ENCODE measurements at places on chromosomes 1 and 21.

- no peak for DNase-seq
These were observed 21.5 kb downstream of the AK2 start for GRCh38 chr1:33015216-33015615.

GRCh38 chr1:66343569-66344325 lies 190.2 kb upstream of the SGIP1 start:
- DNase-seq: no peak

DNA sequence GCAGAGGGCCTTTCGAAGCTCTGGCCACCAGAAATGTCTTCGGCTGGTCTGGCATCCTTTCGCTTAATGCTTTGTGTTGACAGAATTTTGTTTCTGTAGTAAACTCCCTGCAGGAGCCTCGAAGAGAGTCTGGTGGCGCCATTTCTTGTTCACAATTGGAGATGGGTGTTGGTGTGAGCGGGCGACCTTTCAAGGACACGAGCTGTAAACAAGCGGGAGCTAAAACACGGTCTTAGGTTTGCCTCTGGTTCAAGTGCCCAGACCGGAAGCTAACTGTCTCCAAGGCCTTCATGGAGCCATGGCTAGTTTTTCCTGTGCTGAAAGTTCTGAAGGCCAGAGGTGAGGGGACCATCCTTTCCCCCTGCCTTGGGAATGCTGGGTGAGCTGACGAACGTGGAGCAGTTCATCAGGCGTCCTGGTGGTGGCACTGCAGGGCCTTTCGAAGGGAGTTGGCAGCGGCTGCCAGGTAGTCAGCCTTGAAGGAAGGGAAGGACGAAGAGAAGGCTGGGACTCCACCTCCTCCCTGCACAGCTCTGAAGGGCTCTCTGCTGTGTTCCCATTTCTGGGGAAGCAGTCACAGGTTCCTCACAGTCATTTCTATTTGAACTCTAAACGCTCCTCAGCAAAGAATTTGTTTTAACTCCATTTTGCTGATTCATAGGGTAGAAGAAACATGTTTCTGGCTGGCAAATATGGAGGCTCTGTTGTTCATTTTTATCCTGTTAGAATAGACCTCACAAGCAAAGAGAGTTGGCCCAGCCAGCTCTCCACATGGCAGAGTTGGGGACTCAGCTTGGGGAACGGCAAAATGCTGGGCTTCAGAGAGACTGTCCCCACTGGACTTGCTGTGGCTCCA lies 35.2 kb downstream of the URB2 start:
- DNase-seq: peak; percentile 35

DNA sequence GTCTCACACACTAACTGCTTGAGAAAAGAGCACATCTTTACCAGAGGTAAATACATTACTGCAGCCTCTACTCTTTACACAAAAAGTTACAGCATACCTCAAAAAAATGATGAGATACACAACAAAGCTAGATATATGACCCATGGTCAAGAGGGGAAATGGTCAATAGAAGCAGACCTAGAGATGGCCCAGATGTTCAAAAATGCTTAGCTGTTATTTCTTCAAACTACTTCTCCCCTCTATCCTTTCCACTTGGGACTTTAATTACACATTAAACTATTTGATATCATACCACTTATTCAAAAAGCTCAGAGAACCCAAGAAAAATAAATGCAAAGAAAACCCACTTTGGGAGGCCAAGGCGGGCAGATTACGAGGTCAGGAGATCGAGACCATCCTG lies 12.8 kb downstream of the BRWD1 start:
- no peak for DNase-seq

DNA sequence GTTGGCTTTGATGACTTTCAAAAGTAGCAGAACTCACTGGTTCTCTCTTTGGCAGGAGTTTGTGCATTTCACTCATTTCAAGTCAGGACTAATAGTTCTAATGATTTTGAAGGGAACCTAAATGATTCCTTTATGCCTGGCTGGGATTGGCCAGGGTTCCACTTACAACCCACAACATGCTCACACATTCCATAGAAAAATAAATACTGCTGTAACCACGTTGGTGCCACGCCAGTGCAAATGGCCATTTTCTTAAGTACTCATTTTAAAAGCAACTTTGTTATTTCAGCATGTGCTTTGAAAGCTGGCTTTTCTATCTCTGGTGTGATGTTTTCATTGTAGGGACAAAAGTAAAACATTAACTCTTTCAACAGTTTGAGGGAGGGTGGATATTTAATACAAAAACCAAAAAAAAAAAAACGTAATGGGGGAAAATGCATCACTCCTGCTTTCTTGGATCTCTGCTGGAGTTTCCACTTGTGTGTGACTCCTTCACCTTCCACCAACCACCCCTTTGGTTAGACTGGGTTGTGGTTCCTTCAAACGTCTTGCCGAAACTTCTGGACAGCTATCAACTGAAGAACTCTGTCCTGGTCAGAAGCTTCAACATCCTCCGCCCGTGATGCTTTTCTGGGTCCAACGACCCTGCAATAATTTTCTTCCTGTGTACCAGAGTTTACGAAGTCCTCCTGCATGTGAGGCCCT lies 300.4 kb upstream of the RUNX1 start:
- DNase-seq: no peak

GRCh38 chr1:63916485-63917360 lies 142.9 kb downstream of the ROR1 start:
- DNase-seq: no peak

DNA sequence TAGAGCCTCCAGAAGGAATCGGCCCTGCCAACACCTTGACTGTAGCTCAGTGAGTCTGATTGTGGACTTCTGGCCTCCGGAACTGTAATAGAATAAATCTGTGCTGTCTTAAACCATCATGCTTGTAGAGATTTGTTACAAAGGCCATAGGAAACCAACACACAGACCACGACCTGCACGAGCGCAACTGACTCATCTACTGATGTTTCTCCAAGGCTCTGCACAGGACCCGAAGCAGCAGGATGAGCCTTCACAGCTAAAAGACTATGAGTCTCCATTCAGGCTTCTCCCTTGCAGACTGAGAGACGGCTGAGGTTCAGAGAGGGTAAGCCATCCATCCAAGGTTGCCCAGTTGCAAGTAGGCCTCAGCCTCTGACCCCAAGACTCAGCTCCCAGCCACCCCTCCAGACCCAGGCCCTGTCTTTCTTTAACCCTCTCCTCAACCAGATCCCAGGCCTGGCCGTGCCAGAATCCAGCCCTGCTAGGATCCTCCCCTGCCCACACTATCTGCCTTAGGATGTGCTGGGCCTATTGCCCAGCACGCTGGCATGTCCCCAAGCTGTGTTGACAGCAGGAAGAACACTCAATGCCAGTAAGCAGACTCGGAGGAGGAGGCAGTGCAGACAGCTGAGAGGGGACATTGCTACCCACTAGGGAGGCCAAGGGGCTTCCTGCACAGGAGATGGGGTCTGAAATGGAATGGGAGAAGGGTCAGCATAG lies 109.0 kb downstream of the HMGB4 start:
- DNase-seq: no peak

- DNase-seq: no peak
These were observed 246.9 kb upstream of the ST6GALNAC5 start for GRCh38 chr1:76620371-76620770.

- DNase-seq: no peak
These were observed 75.8 kb downstream of the NID1 start for GRCh38 chr1:235989105-235989504.

- DNase-seq: no peak
These were observed 59.6 kb upstream of the HOOK1 start for GRCh38 chr1:59755069-59755685.

DNA sequence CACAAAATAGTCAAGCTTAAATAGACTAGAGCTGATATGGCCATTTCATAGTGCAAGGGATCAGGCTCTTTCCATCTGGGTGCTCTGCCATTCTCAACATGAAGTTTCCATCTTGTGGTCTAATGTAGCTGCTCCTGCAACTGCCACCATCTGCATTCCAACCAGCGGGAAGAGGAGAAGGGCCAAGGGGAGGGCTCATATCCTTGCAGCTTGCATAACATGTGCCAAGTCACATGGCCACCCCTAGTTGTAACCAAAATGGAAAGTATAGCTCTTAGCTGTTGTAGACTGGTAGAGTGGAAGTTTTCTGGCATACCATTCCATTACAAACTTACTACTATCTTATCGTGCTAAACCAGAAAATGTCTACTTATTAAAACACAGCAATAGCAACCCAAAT lies 38.9 kb upstream of the IVNS1ABP start:
- no peak for DNase-seq

GRCh38 chr21:46414965-46415275 lies 43.8 kb upstream of the DIP2A start:
- DNase-seq: no peak

GRCh38 chr1:113659035-113659434 lies 100.3 kb downstream of the PHTF1 start:
- no peak for DNase-seq

- DNase-seq: no peak
These were observed 138.8 kb upstream of the CSF3R start for GRCh38 chr1:36621531-36621930.

GRCh38 chr1:152870831-152871730 lies 7.0 kb upstream of the SMCP start:
- no peak for DNase-seq

DNA sequence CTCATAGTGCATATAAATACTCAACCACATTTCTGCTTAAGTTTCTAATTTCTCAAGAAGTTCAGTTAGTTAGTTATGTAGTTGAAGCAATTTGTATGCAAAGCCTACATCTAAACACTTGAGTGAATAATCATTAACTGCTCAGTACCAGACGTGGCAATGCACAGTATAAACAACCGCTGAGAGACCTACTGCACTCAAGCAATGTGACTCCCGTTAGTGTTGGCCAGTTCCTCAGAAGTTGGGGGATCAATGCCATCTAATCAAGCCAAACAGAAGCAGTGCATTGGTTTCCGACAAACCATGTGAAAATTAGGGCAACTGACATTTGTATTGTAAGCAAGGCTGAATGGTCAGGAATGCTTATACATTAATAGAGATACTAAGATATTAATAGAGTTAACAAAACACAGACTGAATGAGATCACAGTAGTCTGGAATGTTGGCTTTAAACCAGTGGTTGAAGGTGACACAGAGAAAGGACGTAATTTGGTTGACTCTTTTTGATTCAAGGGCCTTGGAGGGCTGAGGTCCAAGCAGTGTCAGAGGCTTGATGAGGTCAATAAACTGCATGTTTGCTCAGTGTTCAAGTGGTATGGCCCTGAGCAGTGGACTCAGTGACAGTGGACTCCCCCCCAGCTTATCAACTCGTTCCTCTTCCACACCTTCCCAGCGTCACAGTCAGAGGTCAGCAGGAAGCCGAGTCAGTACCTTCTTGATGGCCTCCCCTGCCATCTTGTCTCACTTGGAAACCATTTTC lies 255.5 kb downstream of the CTH start:
- no peak for DNase-seq

GRCh38 chr1:43171312-43171875 lies 696 bp downstream of the EBNA1BP2 start:
- no peak for DNase-seq

- DNase-seq: no peak
These were observed 17.5 kb upstream of the CDA start for GRCh38 chr1:20571427-20571826.

DNA sequence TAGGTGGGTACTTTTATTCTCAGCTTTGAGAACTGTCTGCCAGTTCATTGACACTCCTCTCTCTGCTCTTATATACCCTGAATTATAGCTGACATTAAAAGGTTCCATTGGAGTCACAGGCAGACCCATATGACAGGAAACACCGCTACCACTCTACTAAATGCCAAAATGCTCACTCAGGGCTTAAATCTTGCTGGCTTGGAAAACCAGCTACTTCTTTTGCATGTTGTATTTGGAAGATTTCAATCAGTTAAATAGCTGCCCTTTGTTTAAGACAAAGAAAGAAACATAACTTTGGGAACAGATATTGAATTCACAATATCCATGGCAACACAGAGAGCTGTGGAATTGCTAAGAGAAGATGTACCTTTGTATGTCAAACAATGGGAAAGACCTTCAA lies 876.5 kb downstream of the USP25 start:
- DNase-seq: no peak

DNA sequence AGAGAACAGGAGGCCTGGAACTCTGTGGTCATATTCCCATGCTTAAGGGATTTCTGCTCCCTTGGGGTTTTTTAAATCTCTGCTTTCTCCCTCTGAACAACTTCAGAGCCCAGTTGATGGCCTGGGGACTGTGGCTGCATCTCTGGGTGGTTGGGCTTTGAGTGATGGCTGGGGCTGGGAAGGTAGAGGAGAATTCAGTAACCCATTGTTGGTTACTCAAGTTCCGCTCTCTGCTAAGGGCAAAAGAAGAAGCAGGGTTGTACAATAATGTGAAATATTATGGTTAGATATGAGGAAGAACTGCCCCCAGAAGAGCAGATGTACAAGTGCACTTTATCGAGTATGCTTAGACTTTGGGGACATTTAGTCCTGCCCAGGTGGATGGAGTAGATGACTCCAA lies 72.1 kb upstream of the CNTN2 start:
- no peak for DNase-seq

DNA sequence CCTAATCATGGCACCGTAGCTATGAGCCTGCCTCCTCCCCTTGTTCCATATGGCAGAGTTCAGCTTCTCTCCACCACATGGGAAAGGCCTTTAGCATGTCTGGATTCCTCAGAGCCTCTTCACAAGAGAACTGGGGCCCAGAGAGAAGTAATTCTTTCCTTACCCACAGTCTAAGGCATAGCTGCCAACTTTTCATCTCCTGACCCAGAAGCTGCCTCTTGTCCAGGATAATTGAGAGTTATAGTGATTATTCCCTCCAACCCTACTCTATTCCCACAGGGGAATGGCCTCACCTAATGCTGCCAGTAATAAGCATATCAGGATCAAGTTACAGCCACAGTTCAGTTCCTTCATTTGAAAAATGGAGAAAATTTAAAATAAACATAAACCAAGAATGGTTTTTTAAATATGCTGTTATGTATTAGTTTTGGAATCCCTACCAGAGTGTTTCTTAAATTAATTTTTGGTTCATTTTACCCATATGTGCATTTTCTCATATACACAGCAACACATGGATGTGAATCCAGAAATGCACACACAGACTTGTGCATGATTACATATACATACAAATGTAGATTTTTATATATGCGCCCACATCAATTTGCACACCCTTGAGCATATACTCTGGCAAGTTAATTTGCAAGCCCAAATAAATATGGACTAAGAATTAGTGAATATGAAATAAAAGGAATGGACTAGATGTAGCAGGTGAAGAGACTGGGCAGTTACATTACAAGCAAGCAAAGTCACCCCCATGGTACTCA lies 63.9 kb upstream of the WARS2 start:
- no peak for DNase-seq

GRCh38 chr1:109772658-109773202 lies 9.0 kb upstream of the EPS8L3 start:
- no peak for DNase-seq

- no peak for DNase-seq
These were observed 36.7 kb upstream of the PLXNA2 start for GRCh38 chr1:208280681-208281450.

DNA sequence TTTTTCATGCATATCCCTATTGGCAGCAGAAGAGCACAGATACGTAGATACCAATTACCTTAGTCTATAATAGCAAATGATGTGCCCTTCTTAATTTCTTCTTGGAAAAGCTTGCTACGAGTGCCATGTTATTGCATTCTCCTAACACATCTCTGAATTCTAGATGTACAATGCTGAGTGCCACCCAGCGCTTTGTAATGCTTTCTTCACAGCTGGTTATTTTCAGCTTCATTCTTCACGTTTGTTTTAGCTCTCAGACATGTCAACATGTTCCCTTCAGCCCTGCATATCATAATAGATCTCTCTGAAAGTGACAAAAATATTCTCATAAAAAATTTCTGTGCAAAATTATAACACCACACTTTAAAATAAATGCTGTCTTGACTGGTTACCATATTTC lies 981.2 kb downstream of the TTLL7 start:
- DNase-seq: no peak

Measured in fibroblast of skin of left quadriceps (primary cell).